ENCODE measurements at places on chromosomes 12 and 14.
A peak's percentile ranks its signal among the peaks of the same experiment; 100 is the strongest.

DNA sequence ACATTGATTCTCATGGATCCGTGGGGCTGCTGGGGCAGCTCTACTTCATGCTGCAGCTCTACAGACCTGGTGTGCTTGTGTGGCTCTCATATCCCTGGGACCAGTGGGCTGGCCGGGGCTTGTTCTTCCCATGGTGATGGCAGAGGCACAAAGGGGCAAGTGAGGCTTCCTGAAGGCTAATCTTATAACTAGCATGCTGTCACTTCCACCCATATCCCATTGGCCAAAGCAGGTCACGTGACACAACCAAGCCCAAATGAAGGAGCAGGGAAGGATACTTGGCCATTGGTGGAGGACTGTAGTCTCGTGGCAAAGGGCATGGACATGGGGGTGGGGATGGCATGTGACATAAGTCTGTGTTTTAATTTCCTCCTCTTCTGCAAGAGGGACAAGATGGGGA is 9.9 kb downstream of the PLBD2 start:
- DNase-seq, result no peak

DNA sequence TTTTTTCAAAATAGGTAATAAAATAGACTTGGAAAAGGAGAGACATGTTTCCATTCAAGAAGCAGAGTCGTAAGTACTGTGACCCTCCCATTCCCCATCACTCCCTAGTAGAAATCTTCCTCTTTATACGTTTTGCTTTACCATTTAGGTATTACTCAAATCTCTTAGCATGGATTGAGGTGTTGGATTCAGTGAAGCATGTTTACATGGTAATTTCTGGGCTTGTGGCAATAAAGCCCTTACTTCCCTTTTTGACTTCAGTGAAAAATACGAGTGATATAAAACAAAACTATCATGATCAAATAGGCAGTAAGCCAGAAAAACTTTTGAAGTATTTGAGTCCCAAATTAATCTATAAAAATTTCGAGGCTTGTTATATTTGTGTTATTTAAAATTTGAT is 27.4 kb downstream of the RAB21 start:
- DNase-seq, result no peak

DNA sequence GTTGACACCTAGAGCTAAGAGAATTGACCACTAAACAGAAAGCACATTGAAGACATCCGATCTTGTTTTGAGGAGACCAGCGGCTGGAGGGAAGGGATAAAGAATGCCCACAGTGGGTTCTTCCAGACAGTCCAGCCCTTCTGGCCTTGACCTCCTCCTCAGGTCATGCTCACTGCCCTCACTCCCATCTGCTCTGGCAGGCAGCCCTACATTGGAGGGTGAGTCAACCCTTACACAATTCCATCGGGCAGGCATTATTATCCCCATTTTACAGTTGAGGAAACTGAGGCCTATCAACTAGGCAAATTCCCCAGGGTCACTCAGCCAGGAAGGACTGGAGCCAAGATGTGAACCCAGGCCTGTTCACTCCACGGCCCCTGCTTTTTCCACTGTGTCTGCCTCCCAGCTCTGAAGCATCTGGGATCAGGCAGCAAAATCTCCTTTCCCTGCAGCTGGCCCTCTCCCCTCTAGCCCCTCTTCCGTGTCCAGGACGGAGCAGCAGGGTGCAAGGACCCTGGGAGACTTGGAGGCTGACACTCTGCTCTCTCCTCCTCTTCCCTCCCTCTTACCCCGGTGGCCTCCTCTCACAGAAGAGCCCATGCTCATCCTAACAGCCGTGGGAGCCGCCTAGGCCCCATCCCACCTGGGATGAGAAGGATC is 5.3 kb downstream of the SCNN1A start:
- DNase-seq, result peak; percentile 40

GRCh38 chr12:96057986-96058553 is 22.7 kb upstream of the LTA4H start:
- DNase-seq, result no peak

DNA sequence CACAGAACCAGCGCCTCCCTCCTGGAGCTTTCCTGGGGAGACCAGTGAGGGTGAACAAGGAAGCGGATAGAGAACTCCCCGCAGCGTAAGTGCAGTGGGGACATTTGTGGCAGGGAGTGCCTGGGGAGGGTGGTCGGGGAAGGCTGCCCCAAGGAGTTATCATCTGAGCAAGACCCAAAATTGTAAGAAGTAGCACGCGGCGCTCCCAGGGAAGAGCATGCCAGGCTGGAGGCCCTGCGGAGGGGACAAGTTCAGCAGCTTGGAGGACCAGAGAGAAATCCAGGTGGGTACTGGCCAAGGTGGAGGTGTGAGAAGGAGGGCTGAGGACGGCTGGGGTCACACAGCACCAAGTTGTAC is 46.2 kb upstream of the RIMBP2 start:
- DNase-seq, result no peak

GRCh38 chr14:74936151-74936550 is 13.1 kb upstream of the RPS6KL1 start:
- DNase-seq, result no peak

GRCh38 chr14:64788706-64789105 is 84.5 kb downstream of the PLEKHG3 start:
- DNase-seq, result peak; percentile 93

DNA sequence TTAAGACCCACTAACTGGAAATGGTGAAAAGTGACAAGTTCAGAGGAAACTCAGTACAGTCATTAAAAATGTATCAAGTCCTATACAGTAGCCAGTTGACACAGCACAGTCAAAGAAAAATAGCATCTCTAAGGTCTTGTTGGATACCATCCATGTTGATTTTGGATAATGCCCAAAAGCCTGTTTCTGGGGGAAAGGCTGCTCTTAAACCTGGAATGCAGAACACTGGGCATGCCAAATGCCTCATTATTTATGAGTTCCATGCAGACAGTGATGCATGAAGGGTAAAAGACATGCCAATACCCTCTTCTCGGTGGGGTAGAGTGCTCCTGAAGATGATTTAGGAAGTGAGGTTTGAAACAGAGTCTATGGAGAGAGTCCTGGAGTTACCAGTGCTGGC is 29.6 kb downstream of the KCNK13 start:
- peak; percentile 80 for DNase-seq

GRCh38 chr14:75022655-75023054 is 19.9 kb downstream of the EIF2B2 start:
- no peak for DNase-seq

- DNase-seq, result no peak
These were observed 113.7 kb downstream of the SLC25A47 start for GRCh38 chr14:100436745-100437406.

GRCh38 chr12:75888874-75889613 is 142.5 kb downstream of the PHLDA1 start:
- peak; percentile 78 for DNase-seq

Measured in RPMI7951 (cell line).